Activated T-cell treated with anti-CD3 and anti-CD28 coated beads, Interleukin-2, amount 50 U/mL, for 72 hours (primary cell): ENCODE measurements at places on chromosomes 1 and 21. TPM values are rescaled to one million over a fixed set of nuclear protein-coding genes. Genes with fewer than 3 reads are reported as not detected.

Gene OR2L3
- total RNA-seq: not detected

Gene INKA2
- total RNA-seq: 3.9 TPM

Gene HSD3B2
- total RNA-seq: not detected

Gene CHRNB2
- total RNA-seq: 0.05 TPM

Gene COL6A2
- 11.3 TPM for total RNA-seq

Gene SPRR4
- not detected for total RNA-seq

Gene PLXNA2
- total RNA-seq: 0.07 TPM

Gene WNT9A
- not detected for total RNA-seq
